ENCODE measurements at places on chromosomes 4 and X.

GRCh38 chrX:67523932-67524331, 19.9 kb upstream of the AR start:
- DNase-seq: no peak

GRCh38 chr4:168475745-168476144, 4.5 kb downstream of the DDX60L start:
- no peak for DNase-seq

- no peak for DNase-seq
Measured at GRCh38 chrX:50333308-50333707, 128.7 kb downstream of the CCNB3 start.

- no peak for DNase-seq
Measured at GRCh38 chrX:63713526-63713925, 71.5 kb downstream of the ARHGEF9 start.

DNA sequence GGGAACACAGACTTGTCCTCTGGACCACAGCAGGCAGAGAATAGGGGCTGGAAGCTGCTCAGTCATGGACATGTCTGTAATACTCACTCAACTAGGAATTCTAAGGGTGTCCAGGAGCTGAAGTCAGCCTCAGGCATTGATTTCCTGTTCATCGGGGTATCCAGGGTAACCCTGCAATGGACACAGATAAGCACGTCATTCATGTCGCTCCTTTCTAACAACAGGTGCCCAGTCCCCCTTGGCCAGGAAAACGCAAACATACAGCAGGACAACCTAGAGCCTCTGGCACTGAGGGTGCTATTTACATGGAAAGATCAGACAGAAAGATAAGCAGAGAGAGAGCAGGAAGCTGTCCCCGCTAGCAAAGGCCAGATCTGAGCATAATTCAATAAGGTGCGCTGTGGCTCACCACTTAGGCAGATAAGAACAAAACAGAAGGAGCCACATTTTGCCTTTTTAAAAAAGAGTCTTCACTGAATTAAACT, 21.3 kb downstream of the QDPR start:
- no peak for DNase-seq

DNA sequence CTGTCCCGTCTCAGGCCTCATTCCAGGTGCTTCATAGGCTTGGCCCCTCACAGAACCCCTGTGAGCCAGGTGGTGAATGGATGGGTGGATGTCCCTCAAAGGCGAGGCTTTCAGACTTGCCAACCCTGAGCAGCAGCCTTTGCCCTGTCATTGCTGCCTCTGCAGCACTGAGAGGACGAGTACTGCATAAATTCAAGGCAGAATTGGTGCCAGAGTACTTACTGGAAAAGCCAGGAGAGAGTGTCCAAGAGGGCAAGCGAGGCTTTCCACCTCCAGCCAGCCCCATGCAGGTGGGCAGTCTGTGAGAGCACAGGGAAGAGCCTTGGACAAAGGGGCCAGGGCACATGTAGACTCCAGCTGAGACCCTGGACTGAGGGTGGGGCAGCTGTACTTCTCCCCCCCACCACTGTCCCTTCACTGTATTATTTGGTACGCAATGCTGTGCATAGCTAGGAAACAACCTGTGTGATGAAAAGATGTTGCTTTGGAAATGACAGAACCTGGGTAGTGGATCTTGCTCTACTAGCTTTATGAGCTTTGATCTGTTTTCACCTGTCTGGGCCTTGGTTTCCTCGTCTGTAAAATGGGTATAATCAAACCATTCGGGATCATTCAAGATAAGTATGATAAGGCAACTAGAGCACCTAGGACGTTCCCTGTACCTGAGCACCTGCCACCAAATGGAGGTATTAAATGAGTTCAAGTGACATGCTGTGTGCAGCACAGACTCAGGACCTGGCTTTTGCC, 224.9 kb upstream of the PSAPL1 start:
- DNase-seq: no peak

- DNase-seq: no peak
Measured at GRCh38 chrX:100975212-100975611, 5.7 kb downstream of the ARL13A start.

DNA sequence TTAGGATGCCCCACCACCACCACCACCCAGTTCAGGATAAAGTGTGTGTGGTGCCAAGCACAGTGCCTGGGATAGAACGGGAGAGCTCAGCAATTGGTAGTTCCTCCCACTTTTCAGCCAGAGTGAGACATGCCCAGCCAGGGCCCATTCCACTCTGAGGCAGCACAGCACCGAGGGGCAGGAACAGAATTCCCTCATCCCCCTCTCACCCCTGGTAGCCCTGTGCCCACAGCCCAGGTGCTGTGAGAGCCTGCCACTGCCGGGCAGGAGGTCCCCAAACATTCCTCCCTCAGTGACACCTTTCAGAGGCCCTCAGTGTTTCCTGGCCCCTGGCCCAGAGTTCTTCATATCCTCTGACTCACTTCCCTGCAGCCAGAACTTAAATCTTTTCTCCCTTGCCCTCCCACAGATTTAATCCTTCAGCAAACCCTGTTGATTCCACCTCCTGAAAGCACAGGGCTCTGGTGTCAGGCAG, 8.1 kb downstream of the RIPPLY1 start:
- no peak for DNase-seq

DNA sequence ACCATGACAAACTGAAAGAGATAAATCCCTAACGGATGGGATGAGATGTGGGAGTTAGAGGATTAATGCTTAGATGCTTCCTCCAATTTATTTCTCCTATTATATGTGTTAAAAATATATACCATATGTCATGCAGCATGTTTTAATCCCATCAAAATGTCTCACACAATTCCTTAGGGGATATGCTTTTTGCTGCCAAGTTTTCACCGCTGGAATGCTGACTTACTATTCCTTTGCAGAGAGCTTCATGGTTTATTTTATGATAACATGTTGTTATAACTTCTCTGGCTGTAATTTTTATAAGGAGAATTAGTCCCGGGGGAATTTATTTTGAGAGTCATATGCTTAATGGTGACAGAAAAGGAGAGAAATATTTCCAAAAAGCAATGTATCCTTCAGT, 670.3 kb downstream of the IL1RAPL1 start:
- DNase-seq: no peak

Measured in NCI-H345 (cell line).